Immature natural killer cell (primary cell): ENCODE measurements at places on chromosomes 5 and 9.

GRCh38 chr9:129962889-129963703 is 79.9 kb downstream of the FNBP1 start:
- DNase-seq = peak; percentile 82

- no peak overlapping the region for H3K4me3 ChIP-seq
- H3K27me3 ChIP-seq = peaks cover 52% of the 10 kb centered on the region
These were observed 1.4 kb upstream of the N4BP3 start for GRCh38 chr5:178111925-178112324.

GRCh38 chr9:113005777-113006176 is 6.2 kb downstream of the ZNF883 start:
- peaks cover 11% of the 10 kb centered on the region for H3K36me3 ChIP-seq
- no peak overlapping the region for H3K4me3 ChIP-seq
- peaks cover 2% of the 10 kb centered on the region for H3K27me3 ChIP-seq
- no peak overlapping the region for H3K27ac ChIP-seq
- H3K4me1 ChIP-seq = no peaks in the 10 kb centered on the region
- DNase-seq = no peak

GRCh38 chr5:143644727-143645126 is 167.2 kb upstream of the HMHB1 start:
- H3K4me1 ChIP-seq = no peaks in the 10 kb centered on the region
- no peaks in the 10 kb centered on the region for H3K36me3 ChIP-seq
- H3K27ac ChIP-seq = no peak overlapping the region
- no peak for DNase-seq
- peaks cover 2% of the 10 kb centered on the region for H3K27me3 ChIP-seq

DNA sequence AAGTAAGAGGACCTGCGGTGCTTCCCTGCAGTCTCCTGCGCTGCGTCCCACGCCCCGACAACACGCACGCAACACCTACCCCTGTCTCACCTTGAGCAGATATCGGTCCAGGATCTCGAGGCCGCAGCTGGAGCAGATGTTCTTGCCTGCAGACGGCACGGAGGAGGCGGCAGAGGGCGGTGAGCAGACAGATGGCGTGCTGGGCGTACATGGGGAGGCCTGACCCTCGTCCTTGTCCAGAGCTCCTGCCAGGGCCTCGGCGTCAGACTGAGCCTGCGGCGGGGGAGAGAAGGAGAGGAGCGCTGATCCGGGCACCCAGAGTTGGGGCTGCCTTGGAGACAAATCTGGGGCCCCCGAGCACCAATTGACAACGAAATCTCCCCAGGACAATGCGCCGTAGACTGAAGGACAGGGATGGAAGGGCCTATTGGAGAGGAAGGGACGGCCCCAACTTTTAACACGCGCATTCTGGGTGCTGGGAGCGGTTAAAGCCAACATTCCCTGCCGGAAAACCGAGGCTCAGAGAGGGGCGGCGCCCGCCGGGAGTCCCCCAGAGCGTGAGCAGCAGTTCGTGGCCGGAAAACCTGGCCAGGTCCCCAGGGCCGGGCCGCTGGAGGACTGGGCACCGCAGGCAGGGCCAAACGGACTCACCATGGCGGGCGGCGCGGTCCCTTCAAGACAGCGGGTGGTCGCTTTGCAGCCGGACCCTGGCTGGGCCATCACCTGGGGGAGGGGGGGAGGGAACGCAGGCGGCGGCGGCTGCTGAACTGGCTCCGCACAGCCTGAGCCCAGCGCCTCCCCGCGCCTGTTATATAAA is 1.8 kb downstream of the LHX6 start:
- DNase-seq = no peak
- H3K4me3 ChIP-seq = no peak overlapping the region
- H3K27me3 ChIP-seq = peaks cover 9% of the 10 kb centered on the region
- no peaks in the 10 kb centered on the region for H3K36me3 ChIP-seq
- H3K27ac ChIP-seq = no peak overlapping the region

DNA sequence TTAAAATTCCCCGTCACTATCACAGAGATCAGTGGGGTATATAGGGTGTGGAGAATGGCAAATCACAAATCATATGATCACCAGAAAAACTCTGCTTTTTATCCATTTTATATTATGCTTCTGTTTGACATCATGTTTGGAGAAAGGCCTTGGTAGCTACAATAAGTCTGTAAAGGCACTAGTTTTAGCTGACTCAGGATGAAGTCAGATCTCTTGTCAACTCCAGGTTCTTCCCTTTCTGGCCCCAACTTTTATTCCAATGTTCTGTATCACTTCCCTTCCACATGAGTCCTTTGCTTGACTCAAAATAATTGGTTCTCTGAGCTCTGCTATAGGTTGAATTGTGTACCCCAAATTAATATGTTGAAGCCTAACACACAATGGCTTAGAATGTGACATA is 484.9 kb downstream of the PTPRD start:
- H3K4me3 ChIP-seq = no peak overlapping the region
- H3K36me3 ChIP-seq = no peaks in the 10 kb centered on the region
- DNase-seq = no peak

DNA sequence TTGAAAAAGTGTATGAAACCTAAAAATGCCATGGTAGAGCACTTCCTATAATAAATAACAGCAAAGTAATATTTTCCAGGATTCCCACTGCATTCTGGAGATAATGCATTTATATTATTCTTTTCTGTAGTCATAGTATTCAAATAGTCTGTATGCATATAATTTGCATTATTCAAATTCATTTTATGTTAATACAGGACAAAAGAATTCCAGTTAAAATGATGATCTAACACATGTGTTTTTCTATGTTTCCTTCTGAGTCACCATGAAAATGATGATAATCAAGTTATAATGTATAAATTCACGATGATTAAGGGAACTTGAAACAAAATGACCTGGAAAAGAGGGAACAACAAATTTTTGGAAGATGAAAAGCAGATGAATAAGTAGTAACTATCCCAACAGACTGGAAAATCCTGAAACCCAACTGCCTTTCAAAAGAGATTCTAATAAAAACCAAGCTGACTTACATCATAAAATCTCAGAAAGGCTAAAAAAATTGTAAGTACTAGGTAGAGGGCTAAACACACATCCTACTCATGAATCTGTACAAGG is 358.6 kb upstream of the PAPPA start:
- DNase-seq = no peak
- H3K27me3 ChIP-seq = no peaks in the 10 kb centered on the region
- H3K36me3 ChIP-seq = no peaks in the 10 kb centered on the region
- H3K27ac ChIP-seq = no peak overlapping the region
- H3K4me1 ChIP-seq = no peaks in the 10 kb centered on the region

GRCh38 chr5:150783422-150783928 is 4.9 kb downstream of the SMIM3 start:
- H3K4me1 ChIP-seq = peaks cover 65% of the 10 kb centered on the region
- H3K27ac ChIP-seq = peak overlapping the region; percentile 97
- peaks cover 7% of the 10 kb centered on the region for H3K27me3 ChIP-seq
- no peaks in the 10 kb centered on the region for H3K36me3 ChIP-seq
- H3K4me3 ChIP-seq = peak overlapping the region; percentile 84
- DNase-seq = peak; percentile 80

DNA sequence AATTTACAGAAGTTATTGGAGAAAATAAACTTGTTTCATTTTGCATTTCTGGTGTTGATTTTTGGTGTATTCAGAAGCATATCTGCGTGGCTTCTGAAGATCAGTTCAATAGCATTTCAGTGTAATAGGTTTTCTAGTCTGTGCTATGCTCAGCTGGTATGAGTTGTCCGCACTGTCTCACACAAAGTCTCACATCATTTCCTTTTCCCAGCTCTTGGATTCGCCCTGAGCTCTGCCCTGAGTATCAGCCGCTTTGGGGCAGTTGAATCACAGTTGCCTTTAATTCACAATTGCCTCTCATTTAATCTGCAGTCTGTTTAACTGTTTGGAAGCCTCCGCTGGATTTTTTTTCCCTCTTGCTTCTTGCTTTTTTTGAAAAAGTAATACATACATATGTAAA is 6.4 kb upstream of the TTC23L start:
- H3K4me3 ChIP-seq = no peak overlapping the region

- H3K4me3 ChIP-seq = no peak overlapping the region
- no peaks in the 10 kb centered on the region for H3K36me3 ChIP-seq
- H3K27ac ChIP-seq = no peak overlapping the region
- peaks cover 2% of the 10 kb centered on the region for H3K27me3 ChIP-seq
- H3K4me1 ChIP-seq = no peaks in the 10 kb centered on the region
These were observed 95.8 kb upstream of the PANK3 start for GRCh38 chr5:168674893-168675482.

GRCh38 chr5:88868468-88869068 is 14.4 kb downstream of the MEF2C start:
- H3K4me1 ChIP-seq = peaks cover 9% of the 10 kb centered on the region
- no peak overlapping the region for H3K27ac ChIP-seq
- no peaks in the 10 kb centered on the region for H3K27me3 ChIP-seq
- H3K36me3 ChIP-seq = no peaks in the 10 kb centered on the region
- no peak for DNase-seq
- H3K4me3 ChIP-seq = no peak overlapping the region

DNA sequence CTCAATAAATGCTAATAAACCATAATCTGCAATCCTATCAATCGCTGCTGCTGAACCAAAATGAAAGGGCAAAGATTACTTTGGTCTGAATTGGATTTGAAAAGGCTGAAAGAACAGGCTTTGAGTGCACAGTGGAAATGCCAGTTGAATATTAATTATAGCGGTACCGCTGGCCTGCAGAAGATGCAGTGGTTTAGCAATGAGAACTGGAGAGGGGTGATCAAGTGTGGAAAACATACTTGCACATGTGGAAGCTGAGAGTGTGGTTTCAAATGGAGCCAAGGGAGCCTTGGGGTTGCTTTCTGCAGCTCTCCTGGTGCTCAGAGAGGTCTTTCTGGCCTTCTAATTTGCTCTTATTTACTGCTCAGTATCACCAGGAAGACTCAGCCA is 133.9 kb downstream of the PTTG1 start:
- H3K36me3 ChIP-seq = no peaks in the 10 kb centered on the region
- no peak for DNase-seq
- peaks cover 1% of the 10 kb centered on the region for H3K27me3 ChIP-seq
- H3K4me3 ChIP-seq = no peak overlapping the region

- no peak for DNase-seq
- no peaks in the 10 kb centered on the region for H3K27me3 ChIP-seq
- H3K4me1 ChIP-seq = no peaks in the 10 kb centered on the region
- H3K27ac ChIP-seq = no peak overlapping the region
- no peak overlapping the region for H3K4me3 ChIP-seq
These were observed 1.0 kb downstream of the TRPC7 start for GRCh38 chr5:136364307-136364706.

DNA sequence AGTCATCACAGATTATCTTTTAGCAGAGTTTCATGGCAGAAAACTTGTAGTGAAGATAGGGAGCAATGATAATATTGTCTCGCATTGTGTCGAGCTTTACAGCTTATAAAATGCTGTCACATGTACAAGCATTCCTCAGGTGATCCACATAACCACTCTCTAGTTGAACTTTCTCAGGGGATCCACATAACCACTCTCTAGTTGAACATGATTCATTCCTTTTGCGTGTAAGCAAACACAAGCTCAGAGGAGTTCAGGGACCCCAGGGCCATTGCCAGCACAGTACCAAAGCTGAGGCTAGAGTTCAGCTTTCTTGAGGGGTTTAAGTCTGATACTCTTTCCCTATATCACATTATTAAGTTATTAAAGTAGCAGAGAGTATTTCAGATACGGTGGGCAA is 86.7 kb downstream of the CDH6 start:
- no peak overlapping the region for H3K27ac ChIP-seq
- H3K4me3 ChIP-seq = no peak overlapping the region
- no peaks in the 10 kb centered on the region for H3K4me1 ChIP-seq
- no peak for DNase-seq

- no peak overlapping the region for H3K27ac ChIP-seq
- H3K36me3 ChIP-seq = no peaks in the 10 kb centered on the region
- H3K4me1 ChIP-seq = no peaks in the 10 kb centered on the region
- H3K4me3 ChIP-seq = no peak overlapping the region
- no peaks in the 10 kb centered on the region for H3K27me3 ChIP-seq
- DNase-seq = no peak
These were observed 171.2 kb downstream of the HSPA4 start for GRCh38 chr5:133222979-133223378.

- DNase-seq = no peak
- H3K27me3 ChIP-seq = no peaks in the 10 kb centered on the region
- no peaks in the 10 kb centered on the region for H3K4me1 ChIP-seq
- no peak overlapping the region for H3K27ac ChIP-seq
- no peaks in the 10 kb centered on the region for H3K36me3 ChIP-seq
- H3K4me3 ChIP-seq = no peak overlapping the region
These were observed 399.0 kb downstream of the HTR1A start for GRCh38 chr5:63563008-63563917.

DNA sequence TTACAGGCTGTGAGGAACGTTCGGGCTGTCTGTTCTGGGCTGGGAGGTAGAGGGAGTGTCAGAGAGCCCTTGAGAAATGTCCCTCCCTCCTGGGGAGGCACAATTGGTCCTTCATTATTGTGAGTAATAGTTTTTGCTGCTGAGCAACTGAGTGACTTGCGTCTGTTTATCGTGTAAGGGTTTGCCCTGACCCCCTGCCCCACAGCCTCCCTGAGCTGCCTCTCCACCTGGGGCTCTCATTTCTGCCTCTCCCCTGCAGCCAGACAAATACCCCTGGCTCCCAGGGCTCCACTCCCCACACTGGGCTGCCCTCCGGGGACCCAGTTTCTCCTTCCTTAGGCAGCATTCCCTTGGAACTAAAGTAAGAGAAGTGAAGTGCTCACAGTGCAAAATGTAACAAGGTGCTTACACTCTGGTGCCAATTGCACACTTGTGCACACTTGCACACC is 174.9 kb upstream of the MVB12B start:
- H3K36me3 ChIP-seq = no peaks in the 10 kb centered on the region
- DNase-seq = no peak
- H3K4me1 ChIP-seq = no peaks in the 10 kb centered on the region
- no peaks in the 10 kb centered on the region for H3K27me3 ChIP-seq
- no peak overlapping the region for H3K4me3 ChIP-seq

DNA sequence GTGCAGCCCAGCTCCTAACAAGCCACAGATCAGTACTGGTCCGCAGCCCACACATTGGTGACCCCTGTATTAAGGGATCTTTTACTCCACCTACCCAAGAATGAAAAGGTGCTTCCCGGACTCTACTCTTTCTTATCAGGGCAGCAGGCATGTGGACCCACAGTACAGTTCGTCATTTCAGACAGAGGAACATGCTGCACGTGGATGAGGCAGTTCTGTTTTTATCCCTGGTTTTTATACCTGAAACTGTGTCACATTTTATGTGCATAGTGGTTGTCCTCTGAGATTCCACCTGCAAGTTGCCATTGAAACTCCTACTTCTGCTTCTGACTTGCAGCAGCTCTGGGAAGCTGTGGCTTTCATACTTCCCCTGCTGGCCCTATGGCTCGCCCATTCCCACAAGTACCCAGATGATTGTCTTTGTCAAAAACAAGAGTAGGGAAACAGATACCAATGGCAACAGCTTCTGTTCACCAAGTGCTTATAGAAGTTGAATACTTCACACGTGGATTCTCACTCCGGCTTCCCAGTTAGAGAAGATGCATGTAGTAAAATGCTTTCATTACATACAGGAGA is 208.0 kb downstream of the TRIO start:
- peaks cover under 1% of the 10 kb centered on the region for H3K4me1 ChIP-seq
- no peaks in the 10 kb centered on the region for H3K36me3 ChIP-seq
- no peak overlapping the region for H3K27ac ChIP-seq
- DNase-seq = no peak
- H3K4me3 ChIP-seq = no peak overlapping the region

- peaks cover 8% of the 10 kb centered on the region for H3K36me3 ChIP-seq
- no peak for DNase-seq
- peaks cover 12% of the 10 kb centered on the region for H3K27me3 ChIP-seq
These were observed 22.5 kb upstream of the POMT1 start for GRCh38 chr9:131480258-131480657.

GRCh38 chr5:61534481-61535267 is 202.6 kb downstream of the ZSWIM6 start:
- H3K27me3 ChIP-seq = no peaks in the 10 kb centered on the region
- H3K4me3 ChIP-seq = peak overlapping the region; percentile 3
- DNase-seq = no peak
- H3K36me3 ChIP-seq = peaks cover 47% of the 10 kb centered on the region
- H3K27ac ChIP-seq = peak overlapping the region; percentile 17
